ENCODE measurements at places on chromosomes 1 and 21.

GRCh38 chr1:12339396-12339795 lies 109.6 kb downstream of the VPS13D start:
- DNase-seq: no peak

GRCh38 chr1:59198564-59198963 lies 98.3 kb upstream of the FGGY start:
- DNase-seq: no peak

- DNase-seq: no peak
Measured at GRCh38 chr1:87830432-87830978, 501.8 kb downstream of the LMO4 start.

DNA sequence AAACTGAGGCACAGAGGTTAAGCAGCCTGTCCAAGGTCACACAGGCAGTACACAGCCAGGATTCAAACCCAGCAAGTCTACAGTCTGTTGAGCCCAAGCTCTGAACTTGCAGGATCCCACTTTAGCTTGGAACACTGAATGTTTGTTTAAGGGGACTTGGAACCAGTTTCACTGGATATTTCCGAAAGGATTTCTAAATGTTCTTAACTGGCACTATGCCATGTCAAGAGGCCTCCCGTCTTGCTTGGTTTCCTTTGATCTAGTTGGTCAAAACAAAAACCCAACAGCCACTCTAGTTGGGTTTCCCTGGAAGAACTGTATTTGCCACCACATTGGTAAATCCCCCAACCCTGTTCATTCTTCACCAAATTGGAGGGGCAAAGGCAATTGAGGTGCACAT lies 317.6 kb upstream of the KAZN start:
- no peak for DNase-seq

DNA sequence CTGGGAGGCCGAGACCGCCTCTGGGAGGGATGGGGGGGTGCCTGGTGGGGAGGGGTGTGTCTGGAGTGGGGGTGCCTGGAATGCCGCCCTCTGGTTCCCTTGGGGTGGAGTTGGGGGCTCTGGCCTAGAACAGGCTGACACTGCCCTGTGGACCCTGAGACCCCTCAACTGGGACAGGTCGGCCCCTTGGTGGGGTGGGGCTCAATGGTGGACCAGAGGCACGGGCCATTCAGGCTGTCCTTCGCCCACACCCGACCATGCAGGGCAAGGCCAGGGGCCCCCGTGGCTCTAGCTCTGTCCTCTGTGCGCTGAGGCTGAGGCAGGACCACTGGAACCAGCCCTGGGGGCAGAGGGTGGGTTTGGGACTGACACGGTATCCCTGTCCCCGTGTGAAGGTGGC lies 14.7 kb downstream of the PFKL start:
- DNase-seq: no peak

GRCh38 chr1:31327381-31327780 lies 30.5 kb downstream of the ZCCHC17 start:
- peak; percentile 50 for DNase-seq

GRCh38 chr1:101187297-101187696 lies 49.5 kb upstream of the S1PR1 start:
- DNase-seq: peak; percentile 25

DNA sequence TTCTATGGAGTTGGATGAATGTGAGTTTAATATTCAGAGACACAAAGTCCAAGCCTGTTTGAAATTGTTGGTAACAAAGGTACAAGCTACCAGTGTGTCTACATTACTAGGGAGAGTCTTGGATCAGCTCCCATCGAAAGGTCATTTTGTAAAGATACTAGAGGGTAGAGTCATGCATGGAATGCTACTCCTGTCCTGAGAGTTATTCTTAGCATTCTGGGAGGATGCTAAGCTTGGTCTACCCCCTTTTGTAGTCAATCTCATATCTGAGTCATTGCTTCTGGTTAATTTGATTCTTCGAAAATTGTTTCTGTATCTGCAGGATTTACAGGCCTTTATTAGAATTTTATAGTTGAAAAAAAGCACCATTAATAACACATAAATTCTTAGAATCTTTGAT lies 240.2 kb downstream of the ST6GALNAC3 start:
- DNase-seq: no peak

All from GM03348 (cell line).